ENCODE measurements at places on chromosomes 12 and 14.

GRCh38 chr12:132147423-132148367 lies 3.4 kb downstream of the NOC4L start:
- DNase-seq: no peak

- no peak for DNase-seq
Observed at GRCh38 chr12:50786498-50787231, 22.8 kb downstream of the ATF1 start.

- peak; percentile 70 for DNase-seq
Observed at GRCh38 chr12:54032627-54033100, at the start of gene HOXC5. HOXC5 (plus strand) TSS chr12:54033050; CDS start chr12:54033123, 73 bp downstream.

DNA sequence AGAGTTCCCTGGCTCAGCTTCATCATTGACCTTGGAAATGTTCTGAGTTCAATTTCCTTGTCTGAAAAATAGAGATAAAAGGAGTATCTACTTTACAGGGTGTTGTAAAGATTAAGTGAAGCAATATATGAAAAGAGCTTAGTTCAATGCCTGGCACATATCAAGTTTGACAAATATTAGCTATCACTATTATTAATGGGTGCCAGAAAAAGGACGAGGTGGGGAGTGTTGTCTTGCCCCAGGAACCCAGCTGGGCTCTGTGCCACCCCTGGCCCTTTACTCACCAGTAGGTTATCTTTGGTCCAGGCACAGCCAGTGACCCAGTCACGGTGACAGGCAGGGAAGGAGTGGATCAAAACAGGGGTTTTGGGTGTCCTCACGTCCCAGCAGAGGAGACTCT lies 32.0 kb downstream of the PARP2 start:
- no peak for DNase-seq

DNA sequence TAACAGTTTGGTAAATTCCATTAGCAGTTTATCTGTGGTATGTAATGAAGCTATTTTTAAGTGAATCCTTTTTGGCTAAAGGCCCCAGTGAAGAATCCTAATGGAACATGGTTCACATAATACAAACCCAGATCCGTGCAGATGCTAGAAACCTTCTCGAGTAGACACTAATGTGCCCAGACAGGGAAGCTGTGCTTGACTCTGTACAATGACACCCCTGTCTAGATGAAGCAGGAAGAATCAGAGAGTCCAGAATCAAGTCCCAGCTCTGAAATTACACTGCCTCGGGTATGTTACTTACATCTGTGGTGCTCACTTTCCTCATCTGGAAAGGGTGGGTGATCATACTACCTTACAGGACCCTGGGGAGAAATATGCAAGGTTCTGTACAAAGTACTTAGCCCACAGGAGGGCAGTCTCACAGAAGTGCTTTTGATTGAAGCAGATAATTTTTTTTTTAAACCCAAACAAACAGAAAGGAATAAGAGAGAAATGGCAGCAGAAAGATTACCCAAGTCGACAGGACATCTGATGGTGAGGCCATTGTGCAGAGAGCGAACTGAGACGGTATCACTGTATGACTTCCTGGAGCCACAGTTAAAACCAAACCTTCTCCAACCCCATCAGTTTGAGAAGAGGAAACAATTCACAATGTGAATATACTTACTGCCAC lies 8.5 kb downstream of the CRACR2A start:
- DNase-seq: no peak

DNA sequence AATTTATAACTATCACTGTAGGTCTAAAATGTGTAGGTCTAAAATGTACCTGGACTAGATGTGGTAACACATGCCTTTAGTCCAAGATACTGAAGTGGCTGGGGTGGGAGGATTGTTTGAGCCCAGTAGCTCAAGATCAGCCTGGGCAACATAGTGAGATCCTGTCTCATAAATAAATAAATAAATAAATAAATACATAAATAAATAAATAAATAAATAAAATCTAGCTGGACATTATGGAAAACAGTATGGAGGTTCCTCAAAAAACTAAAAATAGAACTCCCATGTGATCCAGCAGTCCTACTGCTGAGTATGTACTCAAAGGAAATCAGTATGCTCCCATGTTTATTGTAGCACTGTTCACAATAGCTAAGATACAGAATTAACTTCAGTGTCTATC lies 24.0 kb downstream of the PDE3A start:
- DNase-seq: no peak
